ENCODE measurements at places on chromosomes 16 and 17. TPM values are rescaled to one million over a fixed set of nuclear protein-coding genes. Genes with fewer than 3 reads are reported as not detected.

DNA sequence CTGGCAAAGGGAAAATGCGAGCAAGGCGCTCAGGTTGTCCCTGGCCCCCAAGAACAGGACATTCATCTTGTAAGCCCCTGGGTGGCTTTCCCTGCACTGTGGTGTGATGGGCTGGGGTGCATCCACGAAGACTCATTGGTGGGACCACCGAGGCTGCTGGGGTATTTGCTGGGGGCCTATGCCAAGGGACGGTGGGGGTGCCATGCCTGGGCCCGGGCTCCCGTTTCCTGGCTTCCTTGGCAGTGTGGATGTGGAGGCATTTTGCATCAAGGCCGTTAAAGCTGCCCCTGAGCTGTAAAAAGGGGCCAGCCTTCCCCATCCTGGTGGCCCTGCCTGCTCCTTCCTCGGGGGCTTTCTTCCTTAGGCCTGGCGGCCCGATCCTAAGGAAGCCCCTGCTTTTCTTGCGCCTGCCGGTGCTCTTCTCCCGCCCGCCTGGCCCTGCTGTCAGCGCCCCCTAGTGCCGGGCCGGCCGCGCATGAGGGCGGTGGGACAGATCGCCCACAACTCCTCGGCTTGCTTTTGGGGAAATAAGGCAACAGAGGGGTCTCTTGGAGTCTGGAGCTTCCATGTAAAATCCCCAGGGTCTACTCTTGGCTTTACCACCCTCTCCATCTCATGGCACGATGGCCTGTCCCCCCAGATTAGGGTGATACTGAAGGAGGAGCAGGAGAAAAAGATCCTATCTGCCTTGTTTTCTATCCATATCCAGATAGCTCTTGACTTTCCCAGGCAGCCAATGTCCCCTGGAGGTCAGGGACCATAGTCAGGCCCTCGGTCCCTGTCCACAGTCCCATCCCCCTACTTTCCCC, 9.8 kb upstream of the TBX2 start:
- no peaks in the 10 kb centered on the region for H3K36me3 ChIP-seq
- H3K27me3 ChIP-seq, result peaks cover 36% of the 10 kb centered on the region
- peaks cover 9% of the 10 kb centered on the region for H3K4me1 ChIP-seq
- no peak overlapping the region for H3K27ac ChIP-seq
- no peak overlapping the region for H3K4me3 ChIP-seq
- DNase-seq, result peak; percentile 83

DNA sequence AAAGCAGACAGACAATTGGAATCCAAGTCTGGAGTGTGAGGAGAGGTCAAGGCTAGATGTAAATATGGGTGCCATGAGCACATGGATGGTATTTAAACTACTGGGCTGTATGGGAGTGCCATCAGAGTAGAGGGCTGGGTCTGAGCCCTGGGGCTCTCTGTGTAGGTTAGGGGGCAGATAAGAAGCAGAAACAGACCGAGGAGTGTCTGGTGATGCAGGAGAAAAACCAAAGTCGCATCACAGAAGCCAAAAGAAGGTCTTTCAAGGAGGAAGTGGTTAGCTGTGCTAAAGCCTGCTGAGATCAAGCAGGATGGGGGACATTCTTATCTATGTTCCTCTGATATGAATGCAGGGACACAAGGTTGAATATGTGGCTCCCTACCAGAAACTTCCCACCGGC, 1.9 kb downstream of the TSEN54 start:
- peak overlapping the region; percentile 80 for H3K4me3 ChIP-seq
- no peaks in the 10 kb centered on the region for H3K27me3 ChIP-seq
- H3K36me3 ChIP-seq, result peaks cover 32% of the 10 kb centered on the region
- no peak for DNase-seq
- H3K27ac ChIP-seq, result no peak overlapping the region

GRCh38 chr17:2051061-2051932, 3.6 kb upstream of the HIC1 start:
- H3K36me3 ChIP-seq, result no peaks in the 10 kb centered on the region
- no peaks in the 10 kb centered on the region for H3K4me1 ChIP-seq
- peaks cover 69% of the 10 kb centered on the region for H3K27me3 ChIP-seq
- peak overlapping the region; percentile 41 for H3K4me3 ChIP-seq
- no peak for DNase-seq

- H3K36me3 ChIP-seq, result peaks cover 34% of the 10 kb centered on the region
- 0 out of 2 replicates have a peak overlapping the region, but pooled peaks have one; percentile 23 for H3K27ac ChIP-seq
- no peaks in the 10 kb centered on the region for H3K27me3 ChIP-seq
Observed at GRCh38 chr17:82240506-82241182, 11.8 kb downstream of the SLC16A3 start.

GRCh38 chr17:58120195-58120822, 27.9 kb upstream of the OR4D1 start:
- H3K4me3 ChIP-seq, result no peak overlapping the region
- H3K36me3 ChIP-seq, result no peaks in the 10 kb centered on the region
- peaks cover 5% of the 10 kb centered on the region for H3K27me3 ChIP-seq
- no peak overlapping the region for H3K27ac ChIP-seq
- DNase-seq, result peak; percentile 56
- H3K4me1 ChIP-seq, result no peaks in the 10 kb centered on the region

Gene CCL8
- not detected for total RNA-seq

DNA sequence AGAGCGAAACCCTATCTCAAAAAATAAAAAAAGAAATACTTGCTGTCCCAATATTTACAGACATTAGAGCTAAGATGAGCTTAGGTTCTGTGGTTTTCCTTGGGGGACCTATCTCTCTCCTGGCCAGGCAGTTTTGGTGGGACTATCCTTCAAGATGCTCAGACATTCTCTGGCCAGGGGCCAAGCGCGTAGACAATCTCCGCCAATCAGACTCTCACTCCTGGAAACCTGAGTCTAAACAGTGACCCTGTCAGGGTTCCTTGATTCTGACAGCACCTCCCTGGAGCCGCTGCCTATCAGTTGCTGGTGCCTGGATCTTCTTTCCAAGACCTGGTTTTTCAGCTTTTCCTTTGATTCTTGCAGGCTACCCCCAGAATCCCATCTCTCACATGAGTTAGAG, 45.6 kb downstream of the EMP2 start:
- H3K27me3 ChIP-seq, result no peaks in the 10 kb centered on the region
- H3K36me3 ChIP-seq, result no peaks in the 10 kb centered on the region
- no peaks in the 10 kb centered on the region for H3K4me1 ChIP-seq
- DNase-seq, result no peak

Gene NOD2
- 0.34 TPM for total RNA-seq

Gene KRT24
- not detected for total RNA-seq

Gene GRB7
- total RNA-seq, result 42.4 TPM

Gene SPATA32
- 0.15 TPM for total RNA-seq

DNA sequence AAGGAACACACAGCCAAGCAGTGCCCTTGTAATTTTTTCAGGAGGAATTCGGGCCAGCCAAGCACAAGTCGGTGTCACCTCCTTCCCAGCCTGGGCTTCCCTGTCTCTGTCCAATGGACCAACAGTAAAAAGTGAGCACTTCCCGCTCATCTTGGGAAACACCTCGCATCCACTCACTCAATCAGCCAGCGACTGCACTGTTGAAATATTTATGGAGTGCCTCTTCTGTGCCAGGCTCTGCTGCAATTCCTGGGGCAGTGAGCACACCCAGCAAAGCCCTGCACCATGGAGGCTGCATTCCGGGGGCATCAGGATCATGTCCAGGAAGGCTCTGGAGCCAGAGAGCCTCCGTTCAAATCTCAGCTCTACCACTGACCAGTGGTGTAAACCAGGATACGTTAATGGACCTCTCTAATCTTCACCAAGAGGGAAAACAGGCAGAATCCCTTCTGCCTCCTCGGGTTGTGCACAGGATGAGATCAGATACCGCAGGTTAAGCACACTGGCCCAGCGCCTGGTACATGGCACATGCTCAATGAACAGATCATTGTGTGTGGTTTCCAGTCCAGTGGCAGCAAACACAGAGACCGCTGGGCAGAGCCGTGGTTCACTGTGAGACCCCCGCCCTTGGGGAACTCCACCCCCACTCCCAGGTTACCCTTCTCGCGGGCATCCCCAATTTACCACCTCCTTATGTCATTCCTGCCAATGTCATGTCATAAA, 194.3 kb downstream of the ZNF423 start:
- H3K36me3 ChIP-seq, result no peaks in the 10 kb centered on the region
- H3K4me3 ChIP-seq, result no peak overlapping the region
- no peak for DNase-seq
- H3K27ac ChIP-seq, result peak overlapping the region; percentile 65

Data from WTC11 (cell line).